T-helper 22 cell (primary cell): ENCODE measurements at places on chromosomes 12 and 14.

DNA sequence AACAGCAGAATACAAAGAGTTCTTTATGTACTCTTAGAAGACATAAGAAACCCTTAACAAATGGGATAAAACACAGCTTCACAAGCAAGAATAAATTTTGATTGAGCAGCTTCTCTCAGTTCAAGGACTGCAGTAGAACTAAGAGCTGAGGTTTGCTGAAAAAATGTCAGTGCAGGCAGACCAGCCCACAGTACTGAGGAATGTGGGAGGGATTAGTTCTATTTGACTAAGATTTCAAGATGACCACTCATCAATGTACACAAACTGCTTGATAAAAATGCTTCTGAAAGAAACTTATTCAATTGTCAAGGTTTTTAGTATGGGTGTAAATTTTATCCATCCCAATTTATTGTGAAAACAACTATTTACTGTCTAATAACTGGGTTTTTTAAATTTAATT, 138.4 kb downstream of the SEC23A start:
- DNase-seq, result no peak

DNA sequence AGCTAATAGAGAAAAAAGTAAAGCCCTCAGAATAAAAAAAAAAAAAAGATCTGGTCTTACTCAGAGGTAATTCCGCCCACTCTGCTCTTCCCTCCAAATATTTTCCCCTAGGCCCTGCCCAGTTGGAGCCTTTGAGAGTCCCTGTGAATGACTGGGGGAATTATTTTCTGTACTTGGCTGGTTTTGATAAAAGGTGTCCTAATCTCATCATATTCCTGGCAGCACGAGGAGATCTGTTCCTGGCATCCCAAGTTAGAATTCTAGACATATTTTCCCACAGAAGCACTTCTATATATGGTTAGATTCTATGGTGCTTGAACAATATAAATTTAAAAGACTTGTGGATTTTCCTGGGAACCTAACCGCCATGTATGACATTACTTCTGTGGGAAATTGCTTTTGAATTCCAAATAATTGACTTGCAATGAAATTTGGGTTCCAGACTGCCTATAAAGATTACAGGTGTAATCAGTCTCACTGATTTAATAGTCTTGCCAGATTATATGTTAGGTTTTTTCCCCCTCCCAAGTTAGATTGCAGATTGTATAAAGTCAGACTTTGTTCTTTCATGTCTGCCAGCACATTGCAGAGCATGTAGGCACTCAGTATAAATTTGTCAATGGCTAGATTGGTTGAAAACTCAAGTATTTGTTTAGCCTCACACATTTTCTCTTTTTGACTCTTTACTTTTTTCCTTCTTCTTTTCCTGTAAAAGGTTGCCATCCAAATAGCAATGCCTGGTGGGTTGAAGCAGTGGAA, 12.3 kb downstream of the GPX2 start:
- DNase-seq, result no peak

- DNase-seq, result no peak
These were observed 422.0 kb downstream of the TRHDE start for GRCh38 chr12:72694193-72694592.

- no peak for DNase-seq
These were observed 319.5 kb upstream of the SFSWAP start for GRCh38 chr12:131391399-131391798.
